Brain (organoid and tissue), 16 donors: ENCODE measurements at places on chromosomes 1 and 21.

DNA sequence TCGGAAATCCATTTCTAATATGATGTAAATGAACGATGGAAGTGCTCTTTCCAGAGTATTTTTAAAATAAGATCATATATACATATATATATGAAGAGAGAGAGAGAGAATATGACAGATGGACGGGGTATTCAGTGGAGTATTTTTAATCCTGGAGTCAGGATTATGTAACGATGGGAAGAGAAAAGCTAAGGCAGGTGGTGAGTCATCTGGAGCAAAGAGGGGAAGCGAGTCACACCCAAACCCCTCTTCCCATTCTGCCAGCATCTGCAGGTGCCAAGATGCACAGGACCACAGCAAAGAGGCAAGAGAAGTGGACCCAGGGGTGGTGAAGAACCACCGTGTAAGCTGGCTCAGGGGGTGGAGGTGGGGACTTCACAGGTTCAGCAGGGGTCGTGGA lies 102.7 kb upstream of the GRIK3 start:
- DNase-seq = no peak

DNA sequence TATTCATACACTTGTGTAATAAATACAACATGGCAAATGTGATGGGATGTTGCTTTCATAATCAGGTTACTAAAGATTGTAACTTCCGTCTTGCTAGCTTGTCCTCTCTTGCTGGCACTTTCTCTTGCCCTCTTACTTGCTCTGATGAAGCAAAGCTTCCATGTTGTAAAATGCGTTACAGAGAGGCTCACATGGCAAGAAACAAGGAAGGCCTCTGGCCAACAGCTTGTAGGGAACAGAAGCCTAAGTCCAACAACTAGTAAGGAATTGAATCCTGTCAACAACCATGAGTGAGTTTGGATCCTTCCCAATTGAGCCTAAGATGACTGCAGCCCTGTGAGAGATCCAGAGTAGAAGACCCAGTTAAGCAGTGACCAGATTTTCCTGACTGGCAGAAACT lies 15.4 kb downstream of the TMED5 start:
- no peak for DNase-seq

DNA sequence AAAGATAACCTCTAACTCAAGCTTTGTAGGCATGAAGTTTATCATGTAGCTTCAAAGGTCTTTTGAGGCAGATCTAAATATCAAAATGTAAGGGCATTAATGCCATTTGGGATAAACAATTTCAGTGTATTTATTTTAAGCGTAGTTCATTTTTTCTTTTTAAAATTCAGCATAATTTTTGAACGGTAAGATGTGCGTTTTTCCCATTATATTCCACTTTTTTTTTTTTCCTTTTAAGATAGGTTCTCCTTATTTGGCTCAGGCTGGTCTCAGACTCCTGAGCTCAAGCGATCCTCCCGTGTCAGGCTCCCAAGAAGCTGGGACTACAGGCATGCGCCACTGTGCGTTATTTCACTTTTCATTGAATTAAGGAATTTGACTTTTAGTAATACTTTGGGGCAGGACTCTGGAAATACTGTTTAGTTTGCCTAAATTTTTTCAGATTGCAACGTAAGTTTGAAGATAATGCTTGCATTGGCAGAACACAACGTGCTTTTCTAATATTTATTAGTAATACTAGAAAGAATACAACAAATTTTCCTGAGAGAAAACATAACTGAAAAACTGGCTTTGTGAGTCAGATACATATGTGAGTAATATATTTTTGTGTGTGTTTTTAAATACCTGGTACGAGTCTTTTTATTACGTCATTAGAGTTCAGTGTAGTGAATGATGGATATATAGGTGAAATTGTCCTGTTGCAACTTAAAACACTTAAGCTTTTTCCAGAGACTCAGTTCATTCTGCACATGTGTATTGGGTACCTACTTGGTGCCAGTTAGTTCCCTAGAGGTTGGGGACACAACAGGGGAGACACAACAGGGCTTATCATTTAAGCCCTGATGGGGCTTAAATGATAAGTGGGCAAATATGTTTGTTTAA lies 2.2 kb downstream of the RALGPS2 start:
- DNase-seq = peak; percentile 16

GRCh38 chr1:27007909-27008582 lies 4.6 kb downstream of the TENT5B start:
- DNase-seq = no peak

DNA sequence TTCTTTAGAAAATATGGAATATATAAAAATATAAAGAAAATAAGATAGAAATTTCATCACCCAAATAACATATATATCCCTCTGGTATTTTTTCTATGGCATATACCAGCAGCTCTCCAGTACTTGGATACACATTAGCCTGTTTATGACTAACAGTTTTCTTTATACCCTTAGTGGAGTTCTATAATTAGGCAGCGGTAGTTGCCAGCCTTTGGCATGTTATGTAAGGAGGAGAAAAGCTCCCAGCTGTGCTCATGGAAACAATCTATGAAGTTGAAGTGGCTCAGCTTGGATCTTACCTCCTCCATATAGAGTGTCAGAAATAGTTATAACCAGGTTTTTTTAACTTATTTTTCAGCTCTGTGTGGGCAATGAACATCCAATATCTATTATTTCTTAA lies 1636.8 kb downstream of the AMY1C start:
- DNase-seq = no peak

- DNase-seq = no peak
These were observed 59.4 kb upstream of the CYP2J2 start for GRCh38 chr1:59985911-59986515.

GRCh38 chr1:154749078-154749760 lies 120.9 kb downstream of the KCNN3 start:
- no peak for DNase-seq

GRCh38 chr1:56788102-56788501 lies 31.1 kb downstream of the FYB2 start:
- no peak for DNase-seq

GRCh38 chr1:2231532-2232254 lies 3.6 kb downstream of the SKI start:
- no peak for DNase-seq

- no peak for DNase-seq
These were observed 145.4 kb upstream of the HP1BP3 start for GRCh38 chr1:20932437-20932977.

DNA sequence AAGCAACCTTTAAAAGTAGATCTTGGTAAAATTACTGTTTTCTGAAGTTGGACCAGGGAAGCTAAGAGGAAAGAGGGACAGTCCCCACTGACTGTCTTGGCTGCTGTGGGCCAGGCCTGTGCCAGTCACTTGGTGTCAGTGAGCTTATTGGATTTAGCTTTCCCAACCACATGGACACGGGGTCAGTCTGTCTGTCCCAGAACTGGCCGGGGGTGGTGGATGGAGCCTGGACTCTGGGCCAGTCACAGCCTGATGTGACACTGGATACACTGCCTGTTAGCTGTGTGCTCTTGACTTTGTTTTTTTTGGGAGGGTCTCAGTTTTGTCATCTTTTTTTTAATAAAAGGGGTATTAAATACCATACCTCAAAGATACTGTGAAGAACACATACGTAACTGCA lies 96.7 kb downstream of the GALNT2 start:
- no peak for DNase-seq

- DNase-seq = no peak
These were observed 56.8 kb downstream of the ATP5PO start for GRCh38 chr21:33858667-33859372.

DNA sequence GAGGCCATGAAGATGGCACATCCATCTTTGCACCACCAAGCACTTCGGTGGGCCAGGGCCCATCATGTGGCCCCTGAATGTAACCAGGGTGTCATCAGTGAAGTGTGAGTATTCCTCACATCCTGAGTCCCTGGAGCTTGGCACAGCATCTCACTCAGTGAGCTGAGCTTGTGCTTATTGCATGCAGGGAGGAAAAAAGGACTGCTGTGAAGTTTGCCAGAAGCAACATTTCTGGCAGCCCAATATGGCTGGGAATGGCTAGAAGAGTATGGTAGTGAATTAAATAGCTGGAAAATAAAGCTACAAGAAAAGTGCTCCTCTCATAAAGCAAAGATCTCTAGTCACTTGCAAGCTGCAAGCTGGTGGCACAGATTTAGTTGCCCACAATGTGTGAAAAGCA lies 109.3 kb downstream of the TNFSF18 start:
- no peak for DNase-seq
